ENCODE measurements at places on chromosomes 16 and 17. TPM values are rescaled to one million over a fixed set of nuclear protein-coding genes. Genes with fewer than 3 reads are reported as not detected.
A peak's percentile ranks its signal among the peaks of the same experiment; 100 is the strongest.

- no peak overlapping the region for H3K27ac ChIP-seq
- peaks cover 56% of the 10 kb centered on the region for H3K27me3 ChIP-seq
- H3K4me3 ChIP-seq = peak overlapping the region; percentile 25
Observed at GRCh38 chr17:68196394-68197090, 51.3 kb upstream of the AMZ2 start.

DNA sequence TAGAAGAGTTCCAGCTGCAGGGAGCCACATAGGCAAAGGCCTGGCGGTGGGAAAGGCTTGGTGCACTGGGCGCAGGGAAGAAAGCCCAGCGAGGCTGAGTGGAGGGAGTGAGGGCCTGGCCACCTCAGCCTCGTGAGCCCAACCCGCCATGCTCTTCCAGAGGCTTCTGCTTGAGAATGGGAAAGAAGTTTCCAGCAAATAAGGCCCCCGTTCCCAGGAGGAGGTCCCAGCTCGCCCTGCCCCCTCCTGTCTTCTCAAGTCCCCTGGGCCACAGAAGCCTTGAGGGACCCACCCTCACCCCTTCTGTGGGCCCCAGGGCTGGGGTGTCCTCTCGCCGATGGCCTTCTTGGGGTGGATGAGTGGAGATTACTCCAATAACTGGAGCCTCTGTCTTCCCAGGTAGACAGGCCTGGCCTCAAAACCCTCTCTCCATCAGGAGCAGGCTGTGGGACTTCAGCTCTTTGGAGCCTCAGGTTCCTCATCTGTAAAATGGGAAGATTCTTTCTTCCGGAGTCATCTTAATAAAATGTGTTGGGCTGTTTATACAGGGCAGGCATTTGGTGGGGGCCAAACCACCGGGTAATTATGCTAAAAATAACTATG lies 933 bp upstream of the SNN start:
- peak overlapping the region; percentile 58 for H3K4me3 ChIP-seq
- H3K36me3 ChIP-seq = peaks cover 4% of the 10 kb centered on the region
- H3K27ac ChIP-seq = no peak overlapping the region
- H3K4me1 ChIP-seq = peaks cover 71% of the 10 kb centered on the region
- DNase-seq = no peak

GRCh38 chr17:18950944-18951905 lies 740 bp upstream of the SLC5A10 start:
- no peak overlapping the region for H3K27ac ChIP-seq
- H3K4me1 ChIP-seq = peaks cover 20% of the 10 kb centered on the region
- H3K36me3 ChIP-seq = no peaks in the 10 kb centered on the region
- no peak for DNase-seq
- H3K4me3 ChIP-seq = no peak overlapping the region

GRCh38 chr16:75648265-75649076 lies 898 bp downstream of the TERF2IP start:
- no peaks in the 10 kb centered on the region for H3K27me3 ChIP-seq
- H3K36me3 ChIP-seq = peaks cover 53% of the 10 kb centered on the region
- H3K4me3 ChIP-seq = peak overlapping the region; percentile 98
- peak overlapping the region; percentile 96 for H3K27ac ChIP-seq
- DNase-seq = peak; percentile 91

- no peaks in the 10 kb centered on the region for H3K36me3 ChIP-seq
- no peak overlapping the region for H3K4me3 ChIP-seq
- H3K4me1 ChIP-seq = no peaks in the 10 kb centered on the region
- H3K27me3 ChIP-seq = no peaks in the 10 kb centered on the region
- no peak overlapping the region for H3K27ac ChIP-seq
Observed at GRCh38 chr16:80894091-80894490, 89.7 kb upstream of the CDYL2 start.

- no peaks in the 10 kb centered on the region for H3K4me1 ChIP-seq
- no peaks in the 10 kb centered on the region for H3K27me3 ChIP-seq
- H3K36me3 ChIP-seq = no peaks in the 10 kb centered on the region
- no peak overlapping the region for H3K4me3 ChIP-seq
Observed at GRCh38 chr17:22138861-22139469, 446.6 kb downstream of the KCNJ18 start.

GRCh38 chr16:87107201-87107600 lies 210.0 kb downstream of the C16orf95 start:
- H3K36me3 ChIP-seq = no peaks in the 10 kb centered on the region
- no peak overlapping the region for H3K4me3 ChIP-seq
- no peak for DNase-seq
- no peaks in the 10 kb centered on the region for H3K4me1 ChIP-seq

GRCh38 chr16:65989861-65990604 lies 376.5 kb upstream of the CDH5 start:
- DNase-seq = no peak
- H3K27ac ChIP-seq = no peak overlapping the region
- no peaks in the 10 kb centered on the region for H3K36me3 ChIP-seq
- H3K4me3 ChIP-seq = no peak overlapping the region
- no peaks in the 10 kb centered on the region for H3K4me1 ChIP-seq

DNA sequence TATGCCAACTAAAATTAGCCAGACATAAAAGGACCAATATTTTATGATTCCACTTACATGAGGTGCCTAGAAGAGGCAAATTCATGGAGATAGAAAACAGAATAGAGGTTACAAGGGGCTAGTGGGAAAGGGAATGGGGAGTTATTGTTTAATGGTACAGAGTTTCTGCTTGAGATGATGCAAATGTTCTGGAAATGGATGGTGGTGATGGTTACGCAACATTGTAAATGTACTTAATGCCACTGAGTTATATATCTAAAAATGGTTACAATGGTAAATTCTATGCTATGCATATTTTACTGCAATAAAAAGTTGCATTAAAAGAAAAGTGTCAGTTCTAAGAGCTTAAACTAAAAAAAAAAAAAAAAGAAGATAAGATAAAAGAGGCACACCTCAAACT lies 17.9 kb downstream of the MT1X start:
- peaks cover 11% of the 10 kb centered on the region for H3K4me1 ChIP-seq
- H3K36me3 ChIP-seq = no peaks in the 10 kb centered on the region
- no peak overlapping the region for H3K4me3 ChIP-seq
- no peak overlapping the region for H3K27ac ChIP-seq

DNA sequence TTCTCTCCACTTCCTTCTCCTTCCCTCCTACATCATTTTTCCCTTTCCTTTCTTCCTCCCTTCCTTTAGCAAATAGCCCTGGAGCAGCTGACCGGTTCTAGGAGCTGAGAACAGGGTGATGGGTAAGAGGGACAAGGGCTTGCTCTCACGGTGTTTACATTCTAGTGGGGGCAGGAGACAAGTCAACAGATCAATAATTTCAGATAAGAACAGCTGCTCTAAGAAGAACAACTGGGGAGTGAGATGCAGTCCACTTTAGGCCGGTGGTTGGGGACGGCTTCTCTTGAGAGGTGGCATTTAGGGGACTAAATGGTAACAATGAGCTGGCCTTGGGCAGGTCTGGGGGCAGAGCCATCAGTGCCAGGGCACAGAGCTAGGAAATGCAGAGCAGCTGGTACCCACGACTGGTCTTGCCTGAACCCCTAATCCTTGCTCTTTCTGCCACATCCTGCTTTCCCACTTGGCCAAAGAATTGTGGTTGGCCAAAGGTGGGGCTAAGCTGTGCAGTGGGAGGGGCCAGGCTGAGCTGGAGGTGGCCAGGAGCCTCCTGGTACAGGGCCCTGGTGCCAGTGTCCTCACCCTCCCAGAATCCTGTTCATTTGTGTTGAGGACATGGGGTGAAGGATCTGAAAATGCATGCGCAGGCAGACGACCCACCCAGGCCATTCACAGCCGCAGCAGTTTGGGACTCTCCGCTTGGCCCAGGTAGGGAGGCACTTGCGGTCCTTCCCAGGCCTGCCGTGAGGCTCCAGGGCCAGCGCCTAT lies 17.7 kb downstream of the CBX4 start:
- no peak for DNase-seq
- H3K4me3 ChIP-seq = no peak overlapping the region
- peaks cover 22% of the 10 kb centered on the region for H3K4me1 ChIP-seq
- H3K27me3 ChIP-seq = peaks cover 41% of the 10 kb centered on the region
- H3K36me3 ChIP-seq = no peaks in the 10 kb centered on the region

DNA sequence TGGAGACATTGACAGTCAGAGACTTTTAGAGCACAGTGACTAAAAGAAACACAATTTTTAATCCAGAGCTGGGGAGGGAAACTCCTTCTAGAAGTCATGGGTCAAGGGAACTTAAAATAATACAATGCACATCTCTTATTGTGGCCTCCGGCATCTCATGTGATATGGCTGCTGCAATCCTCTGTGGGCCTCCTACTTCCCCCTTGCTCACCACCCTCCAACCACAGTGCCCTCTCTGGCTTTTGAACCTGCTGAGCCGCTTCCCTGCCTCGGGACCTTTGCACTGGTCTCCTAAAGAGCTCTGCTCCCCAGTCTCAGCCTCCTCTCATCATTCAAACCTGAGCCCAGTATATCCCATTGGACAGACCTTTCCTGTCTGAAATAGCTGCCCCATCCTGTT lies 47.6 kb downstream of the HS3ST2 start:
- H3K27ac ChIP-seq = no peak overlapping the region
- H3K4me1 ChIP-seq = no peaks in the 10 kb centered on the region
- peaks cover 13% of the 10 kb centered on the region for H3K27me3 ChIP-seq
- H3K36me3 ChIP-seq = no peaks in the 10 kb centered on the region

DNA sequence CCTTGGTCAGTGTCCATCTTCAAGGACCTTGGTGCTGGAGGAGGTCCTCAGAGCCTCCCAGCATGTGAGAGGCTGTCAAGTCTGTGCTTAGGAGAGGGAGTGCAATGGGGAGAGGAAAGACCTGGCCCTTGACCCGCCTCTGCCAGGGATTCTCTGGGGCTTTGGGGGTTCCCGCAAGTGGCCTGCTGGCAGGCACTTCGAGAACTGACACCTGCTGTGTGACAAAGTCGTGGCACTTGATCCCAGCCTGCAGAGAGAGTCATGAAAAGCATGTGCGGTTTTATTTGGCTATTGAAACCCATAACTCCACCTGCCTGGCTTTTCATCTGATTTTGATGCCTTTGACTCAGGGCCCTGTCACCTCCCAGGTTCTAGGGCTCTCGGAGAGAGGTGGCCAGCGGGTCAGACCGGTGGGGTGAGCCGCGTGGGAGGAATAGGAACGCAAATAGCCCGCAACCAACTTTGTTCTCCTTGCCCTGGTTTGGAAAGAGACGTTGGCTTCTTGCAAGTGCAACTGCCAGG lies 42.8 kb upstream of the GSE1 start:
- no peaks in the 10 kb centered on the region for H3K27me3 ChIP-seq
- H3K27ac ChIP-seq = peak overlapping the region; percentile 81
- peaks cover 66% of the 10 kb centered on the region for H3K4me1 ChIP-seq
- peaks cover 24% of the 10 kb centered on the region for H3K36me3 ChIP-seq

DNA sequence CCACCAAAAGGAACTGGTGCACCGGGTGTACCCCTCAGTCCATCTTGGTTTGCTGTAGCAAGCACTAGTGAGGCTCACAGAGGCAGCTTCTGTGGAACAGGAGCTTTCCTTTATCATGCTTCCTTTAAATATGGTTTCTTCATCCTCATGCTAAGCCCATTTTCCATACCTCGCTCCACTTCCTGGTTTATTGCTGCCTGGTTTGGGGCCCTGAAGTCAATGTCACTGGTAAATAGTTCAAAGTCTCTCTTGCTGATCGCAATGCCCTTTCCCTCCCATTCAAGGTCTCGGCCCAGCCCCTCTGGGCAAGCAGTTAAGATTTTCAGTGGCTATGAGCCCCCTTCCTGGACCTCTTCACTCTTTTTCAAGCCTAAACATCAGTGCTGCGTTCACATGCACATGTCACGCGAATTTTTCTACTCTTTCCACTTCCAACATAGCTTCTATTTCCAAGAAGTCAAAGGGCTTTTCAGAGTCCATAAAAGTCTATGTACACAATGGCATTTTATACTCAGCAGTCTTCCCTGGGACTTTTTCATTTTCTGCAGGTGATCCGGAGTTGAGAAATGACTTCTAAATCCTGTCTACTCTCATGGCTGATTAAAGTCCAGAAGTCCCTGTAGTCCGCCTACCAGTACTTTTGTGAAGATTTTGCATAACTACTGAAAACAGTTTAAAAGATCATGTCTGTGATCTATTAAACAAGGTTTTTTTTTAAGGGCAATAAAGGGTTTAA lies 323.8 kb upstream of the ZFHX3 start:
- no peaks in the 10 kb centered on the region for H3K27me3 ChIP-seq
- H3K36me3 ChIP-seq = no peaks in the 10 kb centered on the region
- H3K4me1 ChIP-seq = no peaks in the 10 kb centered on the region
- DNase-seq = no peak

- H3K4me1 ChIP-seq = no peaks in the 10 kb centered on the region
- peaks cover 2% of the 10 kb centered on the region for H3K36me3 ChIP-seq
- no peak overlapping the region for H3K27ac ChIP-seq
- H3K4me3 ChIP-seq = no peak overlapping the region
- DNase-seq = no peak
- H3K27me3 ChIP-seq = no peaks in the 10 kb centered on the region
Observed at GRCh38 chr16:70467113-70467512, 12.7 kb downstream of the FCSK start.

GRCh38 chr17:44733753-44734152 lies 25.0 kb upstream of the ADAM11 start:
- no peak overlapping the region for H3K4me3 ChIP-seq
- no peaks in the 10 kb centered on the region for H3K27me3 ChIP-seq
- no peak overlapping the region for H3K27ac ChIP-seq
- no peaks in the 10 kb centered on the region for H3K4me1 ChIP-seq

DNA sequence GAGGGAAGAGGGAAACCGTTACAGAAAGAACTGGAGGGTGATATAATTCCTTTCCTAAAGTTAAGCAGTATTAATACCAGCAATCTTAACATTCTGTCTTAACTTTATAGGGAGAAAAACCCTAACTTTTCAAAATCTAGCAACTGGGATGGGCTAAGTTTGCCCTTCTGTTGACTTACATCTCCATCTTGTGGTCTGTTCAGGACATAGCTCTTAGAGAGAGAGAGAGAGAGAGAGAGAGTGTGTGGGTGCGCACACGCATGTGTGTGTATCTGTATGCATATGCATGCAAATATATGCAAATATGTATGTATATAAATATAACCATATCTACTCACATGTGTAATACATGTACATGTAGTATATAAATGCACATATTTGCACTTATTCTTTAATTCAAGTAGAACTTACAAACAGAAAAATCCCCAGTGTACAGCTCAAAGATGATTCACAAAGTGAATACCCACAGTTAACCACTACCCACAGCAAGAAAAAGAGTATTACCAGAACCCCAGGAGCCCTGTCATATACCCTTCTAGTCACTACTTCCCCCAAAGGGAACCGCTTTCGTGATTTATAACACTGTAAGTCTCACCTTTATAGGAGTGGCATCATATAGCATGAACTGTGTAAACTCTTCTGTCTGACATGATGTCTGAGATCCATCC lies 46.5 kb downstream of the STX8 start:
- H3K36me3 ChIP-seq = no peaks in the 10 kb centered on the region
- peaks cover 6% of the 10 kb centered on the region for H3K4me1 ChIP-seq
- H3K27ac ChIP-seq = no peak overlapping the region
- no peak overlapping the region for H3K4me3 ChIP-seq
- no peaks in the 10 kb centered on the region for H3K27me3 ChIP-seq

GRCh38 chr16:9031107-9031506 lies 60.3 kb upstream of the HAPSTR1 start:
- H3K4me3 ChIP-seq = no peak overlapping the region
- H3K4me1 ChIP-seq = no peaks in the 10 kb centered on the region
- peaks cover 2% of the 10 kb centered on the region for H3K27me3 ChIP-seq
- no peak overlapping the region for H3K27ac ChIP-seq
- DNase-seq = no peak

The ACE gene
- total RNA-seq = not detected

The SLC13A5 gene
- not detected for total RNA-seq

The SCNN1G gene
- not detected for total RNA-seq

The SLC6A2 gene
- not detected for total RNA-seq

The CALB2 gene
- not detected for total RNA-seq

The KRTAP9-3 gene
- total RNA-seq = not detected

The TMEM106A gene
- total RNA-seq = 10.1 TPM

The CIBAR2 gene
- total RNA-seq = not detected
